Lower lobe of right lung (tissue), 2 donors: ENCODE measurements at places on chromosomes 5 and 9. TPM values are rescaled to one million over a fixed set of nuclear protein-coding genes. Genes with fewer than 3 reads are reported as not detected.

FRRS1L gene
- total RNA-seq = 0.06 TPM

ANKRD55 gene
- total RNA-seq = 0.41 TPM

IDNK gene
- 4.2 TPM for total RNA-seq

- DNase-seq = no peak
Measured at GRCh38 chr9:35364817-35365585, 124.9 kb upstream of the RUSC2 start.

DNA sequence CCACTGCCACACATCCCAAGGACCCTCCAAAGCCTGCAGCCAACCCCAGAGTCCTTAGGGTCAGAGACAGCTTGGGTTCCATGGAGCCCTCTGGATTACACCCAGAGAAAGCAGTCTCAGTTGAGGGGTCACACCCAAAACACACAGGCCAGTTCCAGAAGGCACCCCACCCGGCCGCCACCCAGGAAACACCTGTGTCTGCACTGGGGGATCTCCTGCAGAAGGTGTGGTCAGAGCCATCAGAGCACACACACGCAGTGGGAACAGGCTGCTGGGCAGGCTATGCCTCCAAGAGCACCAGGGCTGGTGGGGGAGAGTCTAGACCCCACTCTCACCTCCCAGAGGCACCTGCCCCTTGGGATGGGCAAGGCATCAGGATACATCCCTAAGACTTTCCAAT, 27.3 kb downstream of the NIPAL4 start:
- DNase-seq = no peak

DNA sequence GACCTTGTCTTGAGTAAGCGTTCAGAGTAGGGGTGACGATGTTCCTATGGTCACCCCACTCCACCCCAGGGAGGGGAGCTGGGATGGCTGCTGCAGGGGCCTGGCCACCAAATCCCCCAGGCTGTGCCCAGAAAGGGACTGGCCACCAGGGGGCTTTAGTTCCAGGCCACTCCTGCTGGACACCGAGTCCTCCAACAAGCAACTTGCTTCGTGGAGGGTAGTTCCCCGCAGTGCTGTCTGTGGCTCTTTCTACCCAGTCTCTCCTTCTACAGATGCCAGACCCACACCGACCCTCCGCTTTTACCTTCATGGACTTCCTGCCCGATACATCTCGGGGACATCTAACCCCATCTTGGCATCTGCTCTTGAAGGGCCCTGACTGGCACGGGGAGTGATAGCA, 35.7 kb upstream of the GABRP start:
- no peak for DNase-seq

GRCh38 chr5:94830520-94830919, 212.1 kb downstream of the SLF1 start:
- DNase-seq = no peak

- no peak for DNase-seq
Measured at GRCh38 chr5:55081541-55081940, 20.9 kb upstream of the GZMA start.

- no peak for DNase-seq
Measured at GRCh38 chr5:143207563-143208364, 195.7 kb downstream of the NR3C1 start.

DNA sequence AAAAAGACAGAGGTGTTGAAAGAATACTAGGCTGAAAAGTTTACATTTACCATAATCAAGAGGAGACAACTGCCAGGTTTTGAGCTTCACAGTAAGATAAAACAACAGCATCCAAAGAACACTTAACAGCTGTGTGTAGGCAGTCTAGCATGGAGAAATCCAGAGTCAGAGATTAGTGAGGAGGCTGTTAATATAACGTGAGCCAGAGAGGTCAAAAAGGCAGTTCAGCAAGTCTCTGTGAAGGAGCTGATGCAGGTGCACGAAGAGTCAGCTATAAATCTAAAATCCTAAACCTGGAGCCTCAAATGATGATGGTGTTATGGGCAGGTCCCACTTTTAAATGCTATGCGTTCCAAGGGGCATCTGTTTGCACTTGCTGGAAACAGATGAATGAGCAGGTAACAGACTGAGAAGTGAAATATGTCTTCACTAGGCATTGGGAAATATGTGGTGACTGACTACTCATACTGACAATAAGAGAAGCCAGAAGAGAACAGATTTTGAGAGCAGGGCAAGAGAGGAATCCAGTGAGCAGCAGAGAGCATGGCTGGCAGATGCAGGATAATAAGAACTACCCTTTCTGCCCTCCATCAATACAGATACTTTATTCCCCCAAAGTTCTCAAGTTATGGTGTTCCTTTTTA, 8.7 kb downstream of the APTX start:
- no peak for DNase-seq

DNA sequence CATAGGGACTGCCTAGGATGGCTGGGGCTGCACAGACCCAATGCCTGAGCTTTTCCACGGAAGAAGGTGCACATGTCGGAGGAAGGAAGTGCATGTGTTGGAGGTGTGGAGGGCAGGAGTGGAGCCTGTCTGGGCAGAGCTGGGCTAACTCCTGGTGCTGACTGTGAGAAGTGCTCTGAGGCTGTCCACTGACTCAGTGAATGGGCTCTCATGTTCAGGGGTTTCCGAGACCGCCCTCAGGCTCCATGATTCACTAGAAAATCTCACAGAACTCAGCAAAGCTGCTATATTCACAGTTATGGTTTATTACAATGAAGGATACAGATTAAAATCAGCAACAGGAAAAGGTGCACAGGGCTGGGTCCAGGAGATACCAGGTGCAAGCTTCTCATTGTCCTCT, 37.2 kb downstream of the NTNG2 start:
- no peak for DNase-seq

- DNase-seq = no peak
Measured at GRCh38 chr9:20804489-20805250, 120.6 kb downstream of the FOCAD start.

- DNase-seq = no peak
Measured at GRCh38 chr5:112342389-112342788, 76.7 kb downstream of the EPB41L4A start.

GRCh38 chr5:147559749-147560148, 49.9 kb upstream of the DPYSL3 start:
- no peak for DNase-seq
